ENCODE measurements at places on chromosomes 1 and 21.

- DNase-seq = peak; percentile 52
Observed at GRCh38 chr1:41109310-41110197, 88.0 kb upstream of the SLFNL1 start.

- DNase-seq = no peak
Observed at GRCh38 chr21:37536616-37537278, 170.2 kb downstream of the DYRK1A start.

GRCh38 chr1:233005156-233005555, 54.7 kb downstream of the NTPCR start:
- no peak for DNase-seq

- DNase-seq = peak; percentile 69
Observed at GRCh38 chr1:7454052-7454815, 316.9 kb upstream of the VAMP3 start.

DNA sequence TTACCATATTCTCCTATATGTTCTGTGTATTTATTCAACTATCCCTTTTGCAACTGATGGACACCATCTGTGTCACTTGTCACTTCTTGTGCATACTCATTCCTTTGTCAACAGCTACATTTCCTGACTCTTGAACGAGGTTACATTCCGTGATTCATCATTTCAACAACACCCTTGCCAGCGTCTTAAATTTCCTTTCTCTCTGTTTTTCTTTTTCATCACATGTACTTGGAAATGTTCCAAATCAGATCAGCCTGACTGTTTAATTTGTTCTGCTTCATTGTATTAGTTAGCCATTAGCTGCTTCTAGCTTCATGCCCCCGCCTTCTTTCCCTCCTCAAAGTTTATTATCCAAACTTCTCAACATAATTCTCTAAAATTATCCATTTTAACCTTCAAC, 173.0 kb downstream of the ADGRL4 start:
- DNase-seq = peak; percentile 30

DNA sequence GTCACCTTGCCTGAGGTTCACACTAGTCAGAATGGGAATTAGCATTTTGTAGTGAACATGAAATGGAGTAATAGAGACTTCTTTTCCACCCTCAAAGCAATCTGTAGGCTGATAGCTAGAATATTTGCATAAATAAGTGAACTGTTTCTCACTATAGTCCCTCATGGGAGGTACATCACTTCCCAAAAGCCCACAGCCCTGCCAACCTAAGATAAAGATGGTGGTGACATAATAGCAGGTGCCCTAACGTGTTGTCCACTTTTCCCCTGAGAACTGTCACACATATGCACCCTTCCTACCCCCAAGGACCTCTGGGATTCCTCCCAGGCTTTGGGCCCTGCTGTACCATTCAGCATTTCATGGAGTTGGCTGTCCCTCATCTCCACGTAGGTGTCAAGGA, 4.4 kb downstream of the TMEM35B start:
- no peak for DNase-seq

DNA sequence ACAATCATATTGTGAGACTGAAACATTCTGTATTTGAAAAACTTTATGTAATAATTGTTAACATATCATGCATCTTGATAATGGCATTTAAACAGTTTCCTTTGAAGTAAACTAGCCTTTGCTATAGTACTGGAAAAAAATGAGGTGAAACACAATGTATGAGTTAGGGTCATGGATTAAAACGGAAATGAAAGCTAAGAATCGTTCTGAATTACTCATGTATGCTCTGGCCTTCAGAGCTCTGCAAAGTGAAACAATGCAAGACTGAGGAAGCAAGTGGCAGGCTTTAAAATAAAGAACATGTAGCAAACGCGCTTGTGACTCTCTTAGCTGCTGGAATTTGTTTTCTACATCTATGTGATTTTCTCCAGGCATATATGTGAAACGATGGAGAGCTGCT, 317.1 kb downstream of the DPYD start:
- DNase-seq = no peak

DNA sequence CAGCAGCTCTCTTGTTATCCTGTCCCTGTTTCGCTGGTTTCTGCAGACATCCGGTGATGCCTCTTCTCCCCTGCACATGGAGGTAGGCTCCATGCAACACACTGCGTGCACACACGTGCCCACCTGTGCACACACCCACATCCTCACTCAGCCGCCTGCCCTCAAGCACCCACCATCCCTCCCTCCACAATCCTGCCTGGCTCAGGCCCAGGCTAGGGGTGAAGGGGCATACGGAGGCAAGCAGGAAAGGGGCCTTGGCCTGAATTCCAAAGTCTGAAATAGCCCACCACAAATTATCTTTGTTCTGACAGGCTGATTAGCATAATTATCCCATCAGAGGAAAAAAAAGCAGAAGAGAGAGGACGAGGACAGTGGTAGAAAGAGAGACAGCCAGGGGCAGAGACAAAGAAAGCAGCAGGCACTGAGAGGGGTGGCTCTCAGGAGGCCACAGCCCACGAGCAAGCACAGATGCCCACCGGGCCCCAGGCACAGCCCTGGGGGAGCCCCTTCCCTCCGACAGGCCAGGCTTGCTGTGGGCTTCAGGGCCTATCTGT, 73.2 kb downstream of the GRIK3 start:
- no peak for DNase-seq

DNA sequence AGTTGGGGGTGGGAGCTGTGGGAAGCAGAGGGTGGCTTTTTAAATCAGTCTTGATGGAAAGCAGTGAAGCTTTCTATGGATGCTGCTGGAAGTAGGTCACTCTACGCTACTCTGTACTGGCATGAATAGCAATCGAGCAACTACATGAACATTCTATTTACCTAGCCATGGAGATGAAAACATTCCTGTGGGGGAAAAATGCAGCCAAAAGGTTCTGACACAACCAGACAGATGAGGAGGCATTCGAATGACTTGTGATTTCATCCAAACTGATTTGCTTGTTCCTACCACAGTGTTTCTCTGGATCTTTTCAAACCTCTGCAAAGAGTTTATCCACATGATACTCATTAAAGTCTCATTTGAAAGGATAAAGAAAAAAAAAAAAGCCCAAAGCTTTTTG, 95.0 kb downstream of the ASTN1 start:
- no peak for DNase-seq

DNA sequence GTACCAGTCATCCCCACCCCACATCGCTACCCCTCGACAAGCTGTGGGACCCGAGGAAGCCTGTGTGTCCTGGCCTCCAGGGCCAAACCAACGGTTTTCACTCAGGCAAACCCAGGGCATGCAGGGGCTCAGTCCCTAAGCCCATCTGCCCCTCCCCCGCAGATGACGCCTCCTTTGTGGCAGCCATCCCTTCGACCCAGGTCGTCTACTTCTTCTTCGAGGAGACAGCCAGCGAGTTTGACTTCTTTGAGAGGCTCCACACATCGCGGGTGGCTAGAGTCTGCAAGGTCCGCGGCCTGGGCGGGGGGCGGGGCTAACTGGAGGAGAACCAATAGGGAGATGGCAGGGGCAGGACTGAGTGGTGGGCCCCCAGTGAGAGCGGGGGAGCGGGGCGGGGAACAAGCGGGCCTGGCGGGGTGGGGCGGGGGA, 7.4 kb downstream of the SEMA4A start:
- DNase-seq = no peak

DNA sequence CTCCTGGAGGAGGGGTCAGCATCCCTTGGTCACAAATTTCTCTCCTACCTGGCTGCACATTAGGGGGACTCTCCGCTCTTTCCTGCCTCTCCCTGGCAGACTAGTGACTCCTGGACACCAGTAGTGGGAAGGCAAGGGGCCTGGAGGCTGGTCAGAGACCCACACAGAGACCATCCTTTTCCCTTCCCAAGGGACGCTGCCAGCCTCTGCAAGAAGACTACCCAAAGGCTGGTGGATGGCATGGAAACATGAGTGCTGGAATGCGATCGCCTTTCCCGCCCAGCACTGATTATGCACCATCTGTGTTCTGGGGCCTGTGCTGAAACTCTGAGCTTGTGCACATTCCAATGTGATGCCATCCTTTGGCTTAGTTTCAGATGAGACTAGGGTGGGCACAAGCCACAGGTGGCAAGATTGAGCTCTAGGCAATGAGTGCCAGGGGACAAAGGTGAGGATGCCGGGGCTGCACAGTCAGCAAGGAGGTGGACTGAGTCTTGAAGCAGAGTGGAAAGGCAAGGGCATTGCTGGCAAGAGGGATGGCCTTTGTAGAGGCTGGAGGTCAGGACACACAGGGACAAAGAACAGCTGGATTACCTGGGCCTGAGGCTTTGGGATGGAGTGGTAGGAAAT, 12.6 kb upstream of the EPS8L3 start:
- no peak for DNase-seq

DNA sequence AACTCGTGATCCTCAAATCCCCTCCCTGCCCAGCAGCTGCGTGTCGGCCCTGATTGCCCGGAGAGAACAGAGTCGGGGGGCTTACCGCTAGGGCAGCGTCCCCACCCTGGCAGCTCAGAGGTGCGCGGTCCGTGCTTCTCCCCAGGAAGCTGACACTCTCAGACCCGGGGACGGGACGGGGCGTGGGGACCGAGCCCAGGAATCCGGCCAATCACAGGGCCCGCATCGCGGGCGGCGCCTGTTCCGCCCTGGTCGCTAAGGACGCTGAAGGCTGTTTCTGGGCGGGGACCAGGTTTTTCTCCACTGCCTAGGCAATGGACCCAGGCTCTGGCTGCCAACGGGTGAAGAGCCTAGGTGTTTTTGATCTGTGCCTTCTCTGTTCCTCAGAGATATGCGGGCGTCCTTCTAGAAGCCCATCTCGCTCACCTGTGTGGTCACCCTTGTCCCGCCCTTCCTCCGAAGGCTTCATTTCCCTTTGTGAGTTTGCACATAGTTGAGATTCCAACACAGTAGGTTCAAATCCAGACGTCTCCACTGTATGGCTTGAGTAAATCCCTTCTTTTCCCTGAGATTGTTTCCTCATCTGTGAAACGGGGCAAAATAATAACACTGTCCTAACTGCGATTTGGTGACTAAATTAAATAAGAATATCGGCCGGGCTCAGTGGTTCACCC, at the start of gene C1orf87:
Gene C1orf87, minus strand, starts transcription at position 166 of the 674 bp plus-strand sequence. CDS start 1,127 bp downstream, outside the sequence.
- no peak for DNase-seq

DNA sequence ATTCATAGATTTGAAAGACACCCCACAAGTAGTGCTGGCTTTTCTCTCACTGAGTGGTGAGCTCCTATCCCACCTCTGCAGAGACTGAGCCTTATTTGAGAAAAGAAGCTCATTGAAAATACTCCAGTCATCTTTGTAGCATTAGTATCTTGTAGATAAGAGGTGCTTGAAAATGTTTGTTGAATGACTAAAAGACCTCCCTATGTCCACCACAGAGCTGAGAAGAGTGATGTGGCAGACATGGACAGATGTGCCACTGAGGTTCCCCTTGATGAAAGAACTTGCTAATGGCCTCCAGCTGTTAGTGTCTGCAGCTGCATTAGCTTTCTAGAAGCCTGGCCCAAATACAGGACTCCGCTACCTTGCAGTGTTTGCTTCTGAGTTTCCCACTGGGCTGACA, 29.3 kb upstream of the ZBTB8A start:
- no peak for DNase-seq

DNA sequence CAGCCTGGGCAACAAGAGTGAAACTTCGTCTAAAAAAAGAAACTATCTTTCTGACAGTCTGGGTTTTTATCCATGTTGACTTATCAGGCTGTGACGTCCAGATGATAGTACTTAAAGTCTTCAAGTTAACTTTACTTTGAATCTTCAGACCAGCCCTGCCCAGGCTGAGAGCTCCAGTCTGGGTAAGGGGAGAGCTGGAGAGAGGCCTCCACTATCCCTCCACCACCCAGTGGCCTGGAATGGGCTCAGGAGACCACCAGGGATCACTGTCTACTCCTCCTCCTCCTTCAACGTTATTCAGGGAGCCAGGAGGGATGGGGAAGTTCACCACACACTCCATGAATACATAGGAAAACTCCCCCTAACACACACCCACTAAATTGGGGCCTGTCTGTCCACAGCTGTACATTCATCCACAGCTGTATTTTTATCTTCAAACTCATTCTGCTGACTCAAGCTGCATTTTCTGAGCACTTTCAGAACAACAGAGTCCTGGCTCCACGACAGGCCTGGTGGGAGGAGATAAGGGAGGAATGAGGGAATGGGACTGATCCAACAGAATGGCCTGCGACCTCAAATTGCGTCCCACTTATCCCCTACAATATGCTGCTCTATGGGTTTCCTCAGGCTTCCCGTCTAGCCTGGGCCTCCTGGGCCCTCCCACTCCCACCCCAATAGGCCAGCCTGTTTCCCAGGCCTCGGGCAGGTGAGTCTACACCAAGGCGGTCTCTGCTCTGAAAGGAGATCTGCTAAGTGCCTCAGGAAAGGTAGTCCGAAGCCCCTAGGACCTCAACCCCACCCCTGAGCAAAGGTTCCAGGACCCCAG, 1.8 kb downstream of the SLC45A3 start:
- DNase-seq = no peak

- peak; percentile 94 for DNase-seq
Observed at GRCh38 chr1:39026051-39026865, at the start of gene NDUFS5. NDUFS5 (plus strand) TSS chr1:39026350; CDS start chr1:39028725, 2,375 bp downstream.

- DNase-seq = no peak
Observed at GRCh38 chr1:93000751-93001175, 39.5 kb upstream of the DIPK1A start.

GRCh38 chr1:64421377-64421776, 48.6 kb upstream of the CACHD1 start:
- DNase-seq = no peak

- no peak for DNase-seq
Observed at GRCh38 chr1:3593334-3593733, 18.0 kb downstream of the MEGF6 start.

DNA sequence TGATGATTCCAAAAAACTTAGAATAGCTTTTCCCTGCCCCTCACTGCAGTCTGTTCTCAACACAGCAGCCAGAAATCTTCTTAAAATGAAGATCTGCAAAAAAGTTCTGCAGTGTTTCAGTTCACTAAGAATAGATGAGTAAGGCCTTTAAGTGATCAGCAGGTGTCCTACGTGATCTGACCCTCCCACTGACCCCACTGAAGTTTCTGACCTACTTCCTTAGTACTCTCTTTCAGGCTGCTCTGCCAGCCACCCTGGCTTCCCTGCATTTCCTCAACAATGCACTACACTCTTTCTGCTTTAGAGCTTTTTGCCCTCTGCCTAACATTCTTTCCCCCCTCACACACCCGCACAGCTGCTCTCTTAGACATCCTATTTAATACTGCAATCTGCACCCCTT, 182.5 kb downstream of the AKT3 start:
- DNase-seq = no peak

- DNase-seq = no peak
Observed at GRCh38 chr1:8685463-8685862, 132.0 kb downstream of the RERE start.

GRCh38 chr1:50841791-50842387, 118.2 kb downstream of the FAF1 start:
- no peak for DNase-seq
